ENCODE measurements at places on chromosomes 5 and 9.

DNA sequence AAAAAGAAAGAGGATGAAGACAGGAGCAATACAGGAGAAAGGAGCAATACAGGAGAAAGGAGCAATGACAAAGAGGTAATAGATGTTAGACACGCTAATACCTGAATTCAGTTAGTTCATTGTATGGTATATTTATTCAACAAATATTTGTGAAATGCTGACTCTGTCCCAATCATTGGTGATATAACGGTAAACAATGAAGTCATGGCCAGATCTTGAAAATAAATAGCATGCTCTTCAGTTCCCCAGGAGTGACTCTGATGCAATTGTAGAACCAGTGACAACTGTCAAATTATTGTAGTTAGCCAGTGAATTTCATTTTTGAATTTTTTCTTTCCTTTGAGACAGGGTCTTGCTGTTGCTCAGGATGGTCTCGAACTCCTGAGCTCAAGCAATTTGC lies 48.0 kb upstream of the SPINK14 start:
- no peak for DNase-seq

DNA sequence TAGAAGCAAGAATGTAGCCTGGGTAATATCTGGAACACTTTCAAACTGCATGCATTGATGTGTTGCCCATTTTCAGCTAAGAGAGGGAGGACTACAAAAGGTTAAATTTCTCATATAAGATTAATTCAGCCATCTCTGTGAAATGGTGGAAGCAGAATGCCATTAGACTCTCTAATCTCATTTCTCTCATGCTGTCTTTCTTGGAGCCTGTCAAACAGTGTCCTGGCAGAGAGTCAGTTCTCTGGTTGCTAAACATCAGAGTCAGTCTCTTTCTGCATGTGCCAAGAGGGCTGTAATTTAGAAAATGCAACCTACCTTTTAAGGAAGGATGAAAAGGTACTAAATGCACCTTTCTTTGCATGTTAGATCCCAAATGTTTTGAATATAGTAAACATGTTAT lies 910 bp upstream of the GARNL3 start:
- DNase-seq = no peak

- DNase-seq = peak; percentile 91
Measured at GRCh38 chr5:68225188-68225910, 9.8 kb downstream of the PIK3R1 start.

GRCh38 chr9:93810028-93810971 lies 144.9 kb downstream of the BARX1 start:
- DNase-seq = no peak

DNA sequence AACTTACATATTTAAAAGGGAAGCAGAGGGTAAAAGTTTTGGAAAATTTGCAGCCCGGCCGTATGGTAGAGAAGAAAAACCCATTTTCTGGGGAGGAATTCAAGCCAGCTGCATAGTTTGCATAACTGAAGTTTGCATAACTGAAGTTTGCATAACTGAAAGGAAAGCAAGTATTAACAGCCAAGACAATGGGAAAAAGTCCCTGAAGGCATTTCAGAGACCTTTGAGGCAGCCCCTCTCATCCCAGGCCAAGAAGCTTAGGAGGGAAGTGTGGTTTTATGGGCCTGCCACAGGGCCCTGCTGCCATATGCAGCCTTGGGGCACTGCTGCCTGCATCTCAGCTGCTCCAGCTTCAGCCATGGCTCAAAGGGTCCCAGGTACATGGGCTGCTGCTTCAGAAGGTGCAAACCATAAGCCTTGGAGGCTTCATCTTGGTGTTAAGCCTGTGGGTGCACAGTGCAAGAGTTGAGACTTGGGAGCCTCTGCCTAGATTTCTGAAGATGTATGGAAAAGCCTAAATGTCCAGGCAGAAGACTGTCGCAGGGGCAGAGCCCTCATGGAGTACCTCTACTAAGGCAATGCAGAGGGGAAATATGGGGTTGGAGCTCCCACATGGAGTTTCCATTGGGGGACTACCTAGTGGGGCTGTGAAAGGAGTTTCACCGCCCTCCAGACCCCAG lies 36.9 kb upstream of the CXCL14 start:
- DNase-seq = peak; percentile 23

- no peak for DNase-seq
Measured at GRCh38 chr5:102796009-102796408, 40.9 kb downstream of the PAM start.
